ENCODE measurements at places on chromosomes 7 and 10.

DNA sequence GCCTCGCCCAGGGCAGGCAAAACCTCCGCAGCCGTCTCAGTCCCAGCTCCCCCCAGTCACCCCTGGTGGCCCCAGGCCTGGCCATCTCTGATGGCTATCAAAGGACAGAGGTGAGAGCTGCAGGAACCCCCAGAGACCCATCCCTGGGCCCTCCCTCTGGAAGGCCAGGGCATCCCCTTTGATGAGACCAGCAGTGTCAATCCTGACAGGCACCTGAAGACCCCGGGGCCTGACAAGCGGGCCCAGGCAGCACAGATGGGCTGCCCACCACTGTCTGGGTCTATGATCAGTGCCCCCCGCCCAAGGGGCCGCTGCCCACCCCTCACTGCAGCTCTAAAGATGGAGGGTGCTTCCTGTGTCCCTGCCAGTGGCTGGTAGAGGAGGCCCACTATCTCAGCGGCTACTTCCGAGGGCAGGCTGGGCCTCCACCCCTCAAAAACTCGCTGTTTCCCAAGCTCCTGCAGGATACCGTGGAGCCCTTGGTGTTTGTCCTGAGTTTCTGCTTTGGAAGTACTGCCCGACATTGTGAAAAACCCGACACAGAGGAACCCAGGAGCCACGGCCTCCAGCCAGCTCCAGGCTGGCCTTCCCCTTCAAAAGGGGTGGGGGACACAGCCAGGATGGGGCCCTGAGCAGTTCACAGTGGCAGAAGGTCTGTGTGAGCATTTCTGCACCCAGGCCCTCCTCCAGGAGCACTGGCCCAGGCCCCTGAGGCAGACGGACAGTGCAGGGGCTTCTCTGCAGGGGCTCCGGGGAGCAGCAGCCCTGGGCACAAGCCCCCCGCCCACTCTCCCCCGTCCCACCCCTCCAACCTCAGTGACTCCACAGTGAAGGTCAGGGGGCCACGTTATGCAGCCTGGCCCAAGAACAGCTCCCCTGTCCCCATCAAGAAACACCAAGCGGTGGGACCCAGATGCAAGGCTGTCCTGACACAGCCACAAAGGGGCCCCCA, 99.2 kb downstream of the PDGFA start:
- no peak for DNase-seq

DNA sequence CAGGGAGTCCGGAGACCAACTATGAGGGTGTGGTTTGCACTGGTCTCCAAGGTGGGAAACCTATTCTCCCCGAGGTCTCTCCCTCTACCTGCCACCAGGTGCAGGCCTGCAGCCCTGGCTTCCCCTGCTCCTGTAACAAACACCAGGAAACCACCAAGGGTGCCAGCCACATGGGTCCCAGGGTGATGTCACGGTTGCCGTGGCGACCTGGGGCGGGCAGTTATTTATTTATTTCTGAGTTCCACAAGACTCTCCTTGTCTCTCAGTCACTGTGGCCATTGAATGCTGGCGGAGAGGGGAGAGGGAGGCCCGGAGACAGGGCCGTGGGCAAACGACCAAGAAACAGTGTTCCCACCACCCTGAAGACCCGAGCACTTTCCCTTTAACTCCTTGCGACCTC, 27.0 kb downstream of the MMD2 start:
- peak; percentile 78 for DNase-seq

DNA sequence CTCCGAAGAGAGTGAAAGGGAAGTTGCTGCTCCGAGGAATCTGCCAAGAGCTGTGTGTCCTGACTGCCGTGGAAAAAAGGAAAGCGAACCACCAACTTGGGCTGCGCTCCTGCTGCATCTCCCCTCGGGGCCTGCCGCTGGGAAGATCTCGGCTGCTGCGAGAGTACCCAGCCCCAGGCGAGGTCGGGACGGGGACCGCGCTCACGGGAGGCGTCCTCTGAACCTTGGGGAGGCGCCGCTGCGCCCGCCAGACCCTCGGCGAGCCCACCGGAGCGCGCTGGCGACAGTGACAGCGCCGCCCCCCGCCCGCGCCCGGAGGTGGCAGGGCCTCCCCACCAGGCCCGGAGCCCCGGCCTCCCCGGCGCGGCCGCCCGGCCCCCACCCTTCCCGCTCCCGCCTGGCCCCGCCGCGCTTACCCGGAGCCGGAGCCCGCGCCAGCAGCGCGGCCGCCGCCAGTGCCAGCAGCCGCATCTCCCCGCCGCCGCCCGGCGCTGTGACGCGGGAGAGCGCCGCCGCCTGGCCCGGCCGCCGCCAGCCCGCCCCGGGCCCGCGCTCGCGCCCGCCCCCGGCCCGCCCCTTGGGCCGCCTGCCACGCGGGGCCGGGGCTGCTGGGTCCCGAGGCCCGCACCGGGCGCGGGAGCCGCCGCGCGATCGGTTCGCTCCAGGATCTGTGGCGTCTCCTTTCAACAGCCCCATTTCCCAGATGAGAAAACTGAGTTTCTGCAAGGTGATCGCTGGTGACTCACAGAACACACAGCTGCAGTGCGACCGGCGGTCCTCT, at the start of gene VSTM4:
VSTM4 (minus strand) TSS at position 508 of the 781 bp plus-strand sequence; CDS start at position 471, 37 bp downstream.
- DNase-seq = no peak

DNA sequence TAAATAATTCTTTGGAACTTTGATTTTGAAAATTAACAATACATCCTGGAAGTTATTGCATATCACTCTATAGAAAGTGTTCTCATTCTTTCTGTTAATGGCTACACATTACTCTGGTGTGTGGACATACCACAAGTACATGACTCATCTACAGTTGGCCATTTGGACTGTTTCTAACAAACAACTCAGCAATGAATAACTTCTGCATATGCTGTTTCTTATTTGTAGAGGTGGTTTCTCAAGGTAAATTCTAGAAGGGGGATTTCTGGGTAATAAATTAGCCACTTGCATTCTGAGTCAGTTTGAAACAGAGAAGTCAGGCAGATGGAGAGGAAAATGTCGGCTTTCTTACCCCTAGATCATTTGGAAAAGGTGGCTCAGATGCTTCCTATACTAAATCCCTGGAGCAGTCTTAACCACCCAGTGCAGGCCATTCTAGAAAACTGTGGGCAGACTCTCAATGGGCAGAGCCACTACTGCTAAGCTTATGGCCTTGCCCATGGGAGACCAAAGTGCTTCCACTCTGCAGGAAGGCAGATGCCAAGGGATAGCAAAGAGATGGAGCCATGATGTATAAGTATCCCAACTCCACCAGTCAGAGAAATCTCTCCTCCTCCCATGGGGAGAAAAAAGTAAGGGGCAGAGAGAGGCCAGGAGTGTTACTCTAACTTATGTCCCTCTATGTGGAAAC, 194.0 kb upstream of the PLPP4 start:
- no peak for DNase-seq

- no peak for DNase-seq
These were observed 747.8 kb downstream of the GRID1 start for GRCh38 chr10:85618841-85619240.

DNA sequence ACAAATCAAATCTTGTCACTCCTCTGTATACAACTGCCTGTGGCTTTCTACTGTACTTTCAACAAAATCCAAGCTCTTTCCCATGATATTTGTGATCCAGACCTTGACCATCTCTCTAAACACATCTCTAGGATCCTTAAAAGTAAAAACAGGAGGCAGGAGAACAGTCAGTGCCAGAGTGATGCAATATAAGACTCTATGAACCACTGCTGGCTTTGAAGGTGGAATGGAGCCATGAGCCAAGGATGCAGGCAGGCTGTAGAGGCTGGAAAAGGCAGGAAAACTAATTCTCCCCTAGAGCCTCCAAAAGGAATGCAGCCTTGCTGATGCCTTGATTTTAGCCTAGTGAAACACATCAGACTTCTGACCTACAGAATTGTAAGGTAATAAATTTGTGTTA, 45.5 kb upstream of the LRRN3 start:
- DNase-seq = no peak

DNA sequence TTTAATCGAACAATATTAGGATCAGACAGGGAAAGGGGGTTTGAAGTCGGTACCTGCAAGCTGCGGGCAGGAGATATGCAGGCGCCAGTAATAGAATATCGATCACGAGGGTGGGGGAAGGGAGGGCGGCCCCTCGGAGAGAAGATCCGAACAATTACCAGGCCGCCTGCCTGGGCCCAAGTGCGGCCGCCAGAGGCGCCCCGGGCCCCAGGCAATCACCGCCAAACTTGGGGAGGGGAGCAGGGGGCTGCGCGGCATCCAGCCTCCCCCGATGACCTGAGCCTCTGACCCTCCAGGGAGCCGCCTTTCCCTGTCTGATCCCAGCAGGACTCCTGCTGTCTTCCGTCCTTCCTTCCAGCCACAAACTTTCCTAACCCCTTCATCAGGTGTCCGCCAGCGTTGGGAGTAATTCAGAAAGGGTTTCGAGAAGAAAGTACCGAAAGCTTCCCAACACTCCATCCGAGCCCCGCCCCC, 1.1 kb downstream of the NKX1-2 start:
- DNase-seq = no peak

DNA sequence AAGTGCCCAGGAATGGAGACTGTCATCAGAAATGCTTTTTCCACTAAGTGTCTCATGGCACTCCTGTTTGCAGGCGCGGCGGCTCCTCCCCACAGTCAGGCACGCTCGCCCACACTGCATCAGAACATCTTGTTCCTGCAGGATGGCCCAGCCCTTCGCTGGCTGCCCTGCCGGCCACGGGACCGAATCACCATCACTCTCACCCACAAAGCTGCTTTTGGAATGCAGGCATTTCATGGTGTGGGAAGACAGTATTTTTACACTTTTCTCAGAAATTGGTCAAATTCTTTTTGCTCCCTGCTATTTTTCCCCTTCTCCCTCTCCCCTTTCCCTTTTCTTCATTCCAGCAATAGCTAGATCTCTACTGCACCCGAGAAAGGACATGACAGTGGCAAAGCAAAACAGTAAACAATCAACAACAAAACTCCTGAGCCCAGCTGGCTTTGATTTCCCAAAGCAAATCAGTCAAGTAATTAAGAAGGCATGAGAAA, 176.1 kb upstream of the TNS3 start:
- DNase-seq = no peak

DNA sequence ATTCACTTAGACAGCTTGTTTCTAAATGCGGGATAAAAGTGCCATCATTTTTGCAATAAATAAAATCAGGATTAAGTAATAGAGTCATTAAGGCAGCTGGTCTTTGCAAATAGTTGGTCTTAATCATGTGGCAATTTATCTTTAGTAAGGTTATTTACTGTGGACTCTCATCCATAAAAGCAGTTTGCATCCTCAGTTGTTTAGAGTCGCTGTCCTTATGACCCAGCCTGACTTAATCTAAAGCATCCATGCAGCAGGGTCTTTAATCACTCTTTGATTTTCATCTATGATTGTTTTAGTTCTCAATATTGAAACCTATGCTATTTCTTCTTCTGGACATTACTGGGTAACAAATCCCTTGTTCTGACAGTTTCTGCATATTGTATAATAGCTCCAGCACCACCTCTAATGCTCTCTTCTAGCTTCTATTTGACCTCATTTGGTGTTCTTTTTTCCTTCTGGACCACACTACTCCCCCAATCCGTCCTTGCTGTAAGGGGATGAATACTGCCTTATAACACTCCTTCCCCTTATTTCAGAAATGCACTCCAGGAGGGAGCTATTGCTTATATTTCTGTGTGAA, 95.0 kb downstream of the CD36 start:
- DNase-seq = no peak

- DNase-seq = no peak
These were observed 25.1 kb upstream of the VPS41 start for GRCh38 chr7:38934051-38934450.

GRCh38 chr10:47012214-47012613, 101.0 kb downstream of the PTPN20 start:
- no peak for DNase-seq

GRCh38 chr10:80356989-80357850, 639 bp downstream of the DYDC2 start:
- DNase-seq = peak; percentile 64

GRCh38 chr10:4647109-4647785, 178.8 kb upstream of the AKR1E2 start:
- DNase-seq = no peak

DNA sequence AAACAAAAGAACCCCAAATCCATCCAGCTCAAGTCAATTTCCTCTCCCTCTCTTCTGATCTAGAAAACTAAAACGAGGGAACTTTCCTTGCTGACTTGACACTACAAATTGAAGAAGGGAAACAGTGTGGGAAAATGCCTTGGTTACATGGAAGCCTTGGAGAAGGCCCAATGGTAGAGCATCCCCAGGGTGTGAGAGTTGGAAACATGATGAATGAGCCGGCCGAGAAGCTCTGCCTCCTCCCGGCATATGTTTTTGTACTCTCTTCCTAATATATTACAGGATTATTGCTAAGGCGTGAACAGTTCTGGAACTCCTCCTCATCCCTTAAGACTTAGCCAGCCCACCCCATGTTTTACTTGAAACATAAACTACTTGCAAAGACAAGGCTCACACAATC, 618.2 kb upstream of the MGMT start:
- DNase-seq = no peak

DNA sequence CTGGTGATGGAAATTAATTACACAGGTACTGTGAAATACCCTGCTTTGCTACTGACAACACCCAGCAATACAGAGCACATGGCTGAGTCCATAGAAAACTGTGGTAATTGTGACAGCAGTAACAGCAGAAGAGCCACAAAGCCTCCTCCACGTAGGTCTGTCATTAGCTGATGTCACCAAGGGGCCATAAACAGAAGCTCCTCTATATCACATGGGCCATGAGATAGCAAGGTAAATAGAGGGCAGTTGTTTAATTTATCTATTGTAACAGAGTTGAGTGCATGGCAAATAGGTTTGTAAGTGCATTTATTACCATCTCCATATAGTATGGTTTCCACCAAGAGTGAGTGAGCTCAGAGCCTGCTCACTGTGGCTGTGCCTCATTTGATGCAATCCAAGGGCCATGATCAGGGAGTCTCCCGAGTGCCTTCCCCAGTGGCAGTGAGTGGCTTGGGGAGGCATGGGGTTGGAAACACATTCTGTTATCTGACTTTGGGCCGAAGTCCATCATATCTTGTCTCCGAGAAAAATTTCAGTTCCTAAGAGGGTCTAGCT, 281.2 kb downstream of the SKAP2 start:
- peak; percentile 73 for DNase-seq

- no peak for DNase-seq
These were observed 144.6 kb downstream of the NRCAM start for GRCh38 chr7:108311446-108312168.

- no peak for DNase-seq
These were observed 161.1 kb upstream of the KLF14 start for GRCh38 chr7:130894909-130895750.

GRCh38 chr7:102991540-102992214, 78.9 kb downstream of the LRRC17 start:
- DNase-seq = peak; percentile 41

DNA sequence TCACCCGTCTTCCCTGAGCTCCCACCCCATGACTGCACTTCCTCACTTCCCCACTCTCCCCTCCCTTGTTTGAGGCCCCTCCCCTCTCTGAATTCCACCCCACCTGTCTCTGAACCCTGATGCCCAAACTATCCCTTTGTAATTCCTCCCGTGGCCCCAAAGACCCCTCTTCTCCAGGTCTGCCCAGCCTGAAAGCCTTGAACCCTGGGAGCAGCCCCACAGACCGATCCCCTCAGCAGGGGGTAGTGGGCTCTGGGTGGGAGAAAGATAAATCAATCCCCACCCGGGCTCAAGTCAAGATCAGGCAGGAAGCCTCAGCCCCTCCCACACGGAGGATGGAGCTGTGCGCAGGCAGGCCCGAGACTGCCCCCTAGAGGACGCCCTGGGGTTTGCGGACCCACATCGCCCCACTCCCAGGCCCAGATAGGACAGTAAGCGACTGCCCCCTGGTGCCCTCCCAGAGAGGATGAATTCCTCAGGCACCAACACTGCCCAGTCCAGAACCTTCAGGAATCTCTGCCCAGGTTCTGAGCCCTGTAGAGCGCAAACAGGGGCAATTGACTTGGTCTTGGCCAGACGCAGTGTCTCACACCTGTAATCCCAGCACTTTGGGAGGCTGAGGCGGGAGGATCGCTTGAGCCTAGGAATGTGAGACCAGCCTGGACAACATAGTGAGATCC, 11.7 kb downstream of the HSPB1 start:
- DNase-seq = peak; percentile 89

Measured in NCI-H774 (cell line).